ENCODE measurements at places on chromosomes 16 and 17.

DNA sequence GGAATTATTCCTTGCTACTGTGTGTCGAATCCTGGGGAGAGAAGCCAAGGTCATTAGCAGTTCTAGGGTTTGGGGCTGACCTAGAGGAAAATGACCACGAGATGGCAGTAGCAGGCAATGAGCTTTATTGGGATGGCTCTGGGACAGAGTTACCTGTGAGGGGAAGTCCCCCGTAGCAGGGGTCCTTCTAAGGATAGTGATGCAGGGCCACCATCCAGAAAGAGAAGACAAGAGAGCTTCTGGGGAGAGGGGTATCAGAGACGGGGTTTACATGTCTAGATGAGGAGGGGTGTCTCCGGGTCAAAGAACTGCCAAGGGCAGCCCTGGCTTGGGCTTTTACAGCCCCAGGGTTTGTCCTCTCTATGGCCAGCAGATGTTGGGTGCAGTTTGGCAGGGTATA is 6.4 kb upstream of the GGT6 start:
- ATAC-seq = peak; percentile 40

- ATAC-seq = peak; percentile 86
These were observed 14.4 kb downstream of the SNN start for GRCh38 chr16:11682655-11683096.

DNA sequence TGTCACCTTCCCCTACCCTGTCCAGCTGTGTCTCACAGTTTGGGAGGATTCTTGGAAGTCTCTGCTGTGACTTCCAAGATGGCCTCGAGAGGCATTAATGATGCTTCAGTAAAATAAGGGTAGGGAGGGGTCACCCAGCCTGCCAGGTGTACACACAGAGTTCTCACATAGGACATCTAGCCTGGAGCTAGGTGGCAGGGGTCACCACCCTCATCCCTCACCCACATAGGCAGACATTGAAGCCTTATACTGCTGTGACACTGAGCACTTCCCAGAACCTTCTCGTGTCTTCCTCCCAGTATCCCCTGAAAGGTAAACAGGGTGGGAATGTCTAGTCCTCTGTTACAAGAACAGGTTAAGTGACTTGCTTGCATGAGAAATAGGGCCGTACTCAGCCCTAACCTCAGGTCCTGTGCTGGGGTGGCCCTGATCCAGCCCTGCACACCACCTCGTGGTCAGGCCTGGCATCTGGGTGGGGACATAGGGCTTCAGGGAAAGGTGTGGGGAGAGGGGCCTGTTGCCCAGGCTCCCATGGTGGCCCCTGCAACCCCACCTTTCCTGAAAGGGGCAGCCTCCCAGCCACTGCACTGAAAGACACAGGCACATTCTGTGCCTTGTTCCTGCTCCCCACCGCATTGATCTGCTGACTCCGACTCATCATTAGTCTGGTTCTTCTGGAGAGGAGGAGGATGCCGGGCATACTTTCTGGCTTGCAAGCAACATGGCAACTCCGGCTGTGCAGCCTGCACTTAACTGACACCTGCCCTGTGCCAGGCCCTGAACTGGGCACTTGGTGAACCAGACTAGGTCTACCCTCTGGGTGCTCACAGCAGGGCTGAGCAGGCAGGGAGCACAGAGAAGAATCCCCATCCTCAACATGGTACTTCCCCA is 3.6 kb upstream of the MMP15 start:
- ATAC-seq = no peak

GRCh38 chr17:1423456-1424135 is 23.6 kb upstream of the YWHAE start:
- ATAC-seq = no peak

- ATAC-seq = no peak
These were observed 790 bp downstream of the BCKDK start for GRCh38 chr16:31108794-31109558.

DNA sequence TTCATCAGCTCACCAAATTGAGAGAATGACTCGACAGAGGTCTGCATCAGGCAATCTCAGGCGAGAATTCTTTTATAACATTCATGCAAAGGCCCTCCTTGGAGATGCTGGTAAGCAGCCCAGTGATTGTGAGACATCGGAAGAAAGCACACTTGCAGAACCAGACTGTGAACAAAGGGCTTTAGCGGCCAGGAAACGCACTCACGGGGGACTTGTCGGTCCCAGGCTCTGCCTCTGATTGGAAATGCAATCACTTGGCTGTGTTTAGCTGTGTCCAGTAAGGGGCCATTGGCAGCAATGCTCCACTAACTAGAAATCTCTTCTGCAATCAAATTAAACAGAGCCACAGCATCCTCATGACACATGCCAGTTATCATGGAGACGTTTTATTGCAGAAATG is 226.7 kb upstream of the CDH13 start:
- ATAC-seq = no peak

- ATAC-seq = no peak
These were observed 10.2 kb downstream of the CFAP20 start for GRCh38 chr16:58118801-58119508.

DNA sequence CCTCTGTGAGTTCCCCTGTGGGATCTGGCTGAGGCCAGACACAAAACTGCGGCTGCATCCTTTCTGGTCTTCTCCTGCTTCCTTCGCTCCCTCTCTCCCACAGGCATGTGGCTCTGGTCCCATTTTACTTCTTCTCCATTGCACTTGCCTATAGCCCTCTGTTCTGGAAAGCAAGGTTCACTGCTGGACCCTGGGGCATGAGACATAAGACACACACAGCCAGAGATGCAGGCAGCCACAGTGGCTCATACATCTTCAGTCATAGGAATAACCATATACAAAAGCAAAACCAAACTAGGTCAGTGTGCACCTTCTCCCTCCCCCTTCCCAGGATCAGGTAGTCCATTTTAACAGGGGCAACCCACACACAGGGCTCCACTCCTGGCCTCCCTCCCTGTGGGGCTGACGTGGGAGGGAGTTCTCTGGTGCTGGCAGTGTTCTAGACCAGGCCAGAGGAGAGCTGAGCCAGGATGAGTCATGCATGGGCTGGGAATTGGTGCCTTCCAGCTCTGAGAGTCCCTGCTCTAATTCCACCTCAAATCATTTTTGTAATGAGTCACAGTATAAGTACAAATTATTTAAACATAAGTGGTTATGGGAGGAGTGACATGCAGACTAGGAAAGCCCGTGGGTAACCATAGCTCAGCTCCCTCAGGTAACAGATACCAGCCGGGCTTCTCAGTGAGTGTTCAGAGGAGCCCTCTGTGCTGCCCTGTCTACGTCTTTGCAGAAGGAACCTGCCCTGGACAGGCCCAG is 58.0 kb downstream of the ASIC2 start:
- no peak for ATAC-seq

GRCh38 chr16:85480727-85481101 is 132.4 kb upstream of the GSE1 start:
- no peak for ATAC-seq

DNA sequence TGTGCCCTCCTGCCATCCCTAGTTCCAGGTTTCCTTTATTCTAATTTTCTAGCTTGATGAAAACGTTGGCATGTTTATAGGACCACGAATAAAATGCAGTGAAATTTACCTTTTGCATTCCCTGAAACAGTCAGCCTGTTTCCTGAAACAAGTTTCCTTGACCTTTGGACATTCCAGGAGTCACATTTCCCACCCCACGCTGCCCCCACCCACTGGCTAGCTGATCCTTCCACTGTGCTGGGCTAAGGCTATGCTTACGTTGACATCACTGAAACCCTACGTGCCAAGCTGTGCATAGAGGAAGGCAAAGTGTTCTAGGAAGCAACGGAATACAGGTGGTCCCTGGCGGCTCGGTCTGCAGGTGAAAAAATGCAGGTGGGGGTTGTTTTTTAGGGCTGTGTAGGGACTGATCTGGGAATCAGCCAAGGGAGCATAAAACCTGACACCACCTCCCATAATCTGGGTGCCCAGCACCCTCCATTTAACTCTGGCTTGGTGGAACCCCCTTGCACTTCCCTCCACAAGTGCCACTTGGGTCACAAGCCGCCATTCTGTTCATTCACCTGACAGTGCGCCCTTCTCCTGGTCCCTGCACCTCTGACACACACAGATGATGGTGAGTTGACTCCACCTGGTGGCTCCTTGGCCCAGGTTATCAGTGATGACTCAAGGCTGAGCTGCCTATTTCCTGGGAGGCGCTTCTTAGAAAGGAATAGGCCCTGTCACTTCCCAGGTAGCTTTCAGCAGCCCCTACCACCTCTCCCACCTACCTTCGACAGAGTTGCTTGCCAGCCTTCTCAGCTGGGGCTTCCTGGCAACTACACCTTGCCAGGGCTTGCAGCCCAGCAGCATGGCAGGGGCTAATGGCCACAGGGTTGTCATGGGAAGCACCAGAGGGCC is 83.7 kb downstream of the N4BP1 start:
- ATAC-seq = peak; percentile 68

DNA sequence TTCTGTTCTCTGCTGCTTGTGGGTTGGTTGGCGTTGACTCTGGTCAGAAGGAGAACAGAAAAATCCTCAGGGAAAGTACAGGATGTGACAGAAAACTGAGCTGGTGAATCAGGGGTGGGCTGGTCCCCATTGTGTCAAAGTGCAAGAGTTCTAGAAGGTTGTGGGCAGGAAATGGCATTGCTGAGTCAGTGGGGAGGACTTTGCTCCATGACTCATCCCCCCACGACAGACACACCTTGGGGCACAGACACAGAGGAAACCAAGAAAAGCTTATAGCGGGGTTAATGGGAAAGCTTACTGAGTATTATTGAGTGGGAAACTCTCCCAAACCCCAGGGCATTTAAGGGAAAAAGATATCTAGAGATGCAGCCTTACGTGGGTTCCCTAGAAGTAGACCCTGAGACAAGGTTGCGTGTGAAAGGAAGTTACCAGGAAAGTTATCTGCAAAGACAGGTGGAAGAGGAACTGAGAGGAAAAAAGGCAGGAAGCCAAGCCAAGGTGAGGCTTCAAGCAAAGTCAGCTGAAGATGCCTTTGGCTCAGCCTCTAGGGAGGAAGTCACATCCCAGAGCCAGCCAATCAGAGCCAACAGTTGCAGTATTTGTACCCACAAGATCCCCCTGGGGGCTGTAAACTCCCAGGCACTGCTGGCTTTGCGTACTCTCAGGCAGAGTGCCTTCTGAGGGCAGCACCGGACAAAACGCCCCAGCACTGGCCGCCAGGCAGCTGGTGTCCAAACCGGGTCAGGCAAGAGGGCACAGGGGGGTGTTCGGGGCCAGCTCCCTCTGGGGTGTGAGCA is 86.4 kb downstream of the FOXL1 start:
- ATAC-seq = peak; percentile 95

DNA sequence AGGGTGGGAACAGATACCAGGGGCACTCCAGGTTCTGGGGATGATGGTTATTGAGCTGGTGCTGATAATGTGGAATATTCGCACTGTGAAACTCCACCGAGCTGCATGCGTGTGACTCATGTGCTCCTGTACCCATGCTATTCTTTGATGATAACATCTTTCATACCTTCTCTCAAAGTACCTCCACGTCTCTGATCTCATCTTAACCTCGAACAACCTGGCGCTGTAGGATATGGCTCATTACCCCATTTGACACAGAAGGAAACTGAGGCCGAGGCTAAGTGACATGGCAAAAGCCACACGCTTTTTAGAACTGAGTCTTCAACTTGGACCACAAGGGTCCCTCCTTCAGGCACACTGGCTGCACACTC is 30.2 kb upstream of the MRPS23 start:
- peak; percentile 86 for ATAC-seq

- no peak for ATAC-seq
These were observed 10.2 kb downstream of the DPEP1 start for GRCh38 chr16:89623511-89624261.

GRCh38 chr17:35968520-35969054 is 12.7 kb downstream of the CCL16 start:
- no peak for ATAC-seq

- ATAC-seq = no peak
These were observed 11.4 kb upstream of the NCBP3 start for GRCh38 chr17:3857261-3858105.

DNA sequence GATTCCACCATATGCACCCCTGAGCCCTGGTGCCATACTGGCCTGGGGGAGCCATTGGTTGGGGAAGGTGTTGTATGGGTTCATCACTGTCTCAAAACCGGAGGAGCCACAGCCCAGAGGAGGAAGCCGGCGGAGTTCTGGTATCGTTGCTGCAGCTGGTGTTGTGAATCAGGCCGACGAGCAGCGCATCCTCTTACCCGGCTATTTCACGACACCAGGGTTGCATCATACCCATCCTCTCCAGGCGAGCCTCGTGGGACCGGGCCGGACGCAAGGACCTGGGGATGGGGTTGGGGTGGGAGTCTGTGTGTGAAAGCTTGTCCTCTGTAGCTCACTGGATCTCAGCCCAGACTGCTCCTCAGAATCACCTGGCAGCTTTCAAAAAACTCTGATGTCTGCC is 6.6 kb upstream of the SLC12A3 start:
- no peak for ATAC-seq

DNA sequence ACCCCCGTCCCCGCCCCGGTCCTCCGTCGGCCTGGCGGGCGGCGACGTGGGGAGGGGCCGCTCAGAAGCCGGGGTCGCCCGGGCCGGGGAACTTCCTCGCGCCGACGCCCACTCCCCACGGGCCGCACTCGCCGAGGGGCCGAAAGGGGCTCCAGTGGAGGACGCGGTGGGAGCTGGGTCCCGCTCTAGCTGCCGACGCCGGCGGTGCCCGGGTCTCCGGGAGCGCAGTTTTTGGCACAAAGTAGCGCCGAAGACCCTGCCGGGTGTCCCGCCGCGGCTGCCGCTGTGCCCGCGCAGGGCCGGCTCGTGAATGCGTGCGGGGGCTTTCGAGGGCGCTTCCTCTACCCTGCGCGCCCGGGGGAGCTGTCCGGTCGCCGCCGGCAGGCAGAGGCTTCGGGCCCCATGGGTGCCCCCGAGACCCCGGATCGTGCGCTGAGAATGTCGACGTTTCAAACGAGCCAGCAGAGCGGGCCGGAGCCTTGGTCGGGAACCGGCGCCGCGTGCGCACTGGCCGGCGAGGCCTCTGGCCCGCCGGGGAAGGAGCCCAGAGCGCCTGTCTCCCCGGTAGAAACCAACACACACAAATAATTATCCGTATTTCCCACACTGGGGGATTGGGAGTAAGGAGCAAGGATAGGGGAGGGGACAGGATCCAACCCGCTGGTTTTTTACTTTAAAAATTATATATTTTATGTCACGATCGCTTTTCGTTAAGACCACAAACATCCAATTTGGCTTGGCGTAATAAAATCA is 46.6 kb upstream of the SLC38A10 start:
- ATAC-seq = no peak

GRCh38 chr17:54372069-54372749 is 528.4 kb upstream of the TOM1L1 start:
- no peak for ATAC-seq

DNA sequence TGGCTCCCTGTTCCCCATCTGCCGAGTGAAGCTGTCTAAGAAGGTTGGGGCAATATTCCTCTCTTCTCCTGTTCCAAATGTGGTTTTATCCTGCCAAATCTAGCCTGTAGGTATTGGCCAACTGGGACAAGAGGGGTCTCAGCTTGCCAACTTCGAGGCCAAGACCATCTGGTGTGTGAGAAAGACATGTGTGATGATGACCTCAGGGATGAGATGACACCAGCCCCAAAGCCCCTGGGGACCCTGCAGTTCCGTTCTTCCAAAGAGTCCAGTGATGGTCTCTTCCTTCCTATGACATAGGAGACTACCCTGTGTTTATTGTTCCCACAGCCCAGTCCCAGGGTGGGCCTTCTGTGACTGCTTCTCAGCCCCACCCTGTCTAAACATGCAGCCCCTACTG is 34.8 kb upstream of the ADAMTS18 start:
- no peak for ATAC-seq

- no peak for ATAC-seq
These were observed 15.2 kb downstream of the MED24 start for GRCh38 chr17:40038882-40039513.
